ENCODE measurements at places on chromosomes 2 and 18.

GRCh38 chr2:27776097-27776496 is 4.6 kb downstream of the MRPL33 start:
- no peak for DNase-seq

DNA sequence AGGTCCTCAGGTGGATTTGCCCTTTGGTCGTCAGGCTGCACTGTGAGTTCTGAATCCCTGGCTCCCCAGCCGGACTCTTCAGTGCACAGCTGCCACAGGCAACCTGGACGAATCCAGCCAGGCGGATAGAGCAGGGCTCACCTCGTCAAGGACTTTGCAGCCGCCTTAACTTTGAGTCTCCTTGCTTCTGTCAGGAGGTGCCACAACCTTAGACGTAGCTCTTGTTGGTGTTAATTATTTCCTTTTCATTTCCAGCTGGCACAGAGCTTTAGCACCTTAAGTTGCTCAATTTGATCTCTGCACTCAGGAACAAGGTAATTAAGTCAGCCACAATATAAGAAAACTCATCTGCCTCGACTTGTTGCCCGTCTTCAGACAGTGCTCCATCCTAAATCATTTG is 17.7 kb downstream of the SMIM21 start:
- DNase-seq = no peak

DNA sequence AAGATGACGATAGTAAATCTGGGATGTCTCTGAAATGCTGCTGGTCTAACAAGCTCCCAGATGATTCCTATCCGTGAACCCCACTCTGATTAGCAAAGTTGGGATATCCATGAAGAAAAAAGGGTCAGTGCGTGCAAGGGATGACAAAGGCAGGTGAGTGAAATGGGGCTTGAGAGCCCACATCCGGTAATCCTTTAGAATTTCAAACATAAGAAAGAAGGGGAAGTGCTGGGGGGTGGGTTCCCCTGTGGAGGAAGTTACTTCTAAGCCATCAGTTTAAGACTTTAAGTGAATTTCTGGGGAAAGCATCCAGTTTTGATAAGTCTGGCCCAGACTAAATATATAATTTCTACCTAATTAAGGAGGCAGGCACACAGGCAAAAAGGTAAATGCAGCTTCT is 209.5 kb downstream of the DPP10 start:
- no peak for DNase-seq

DNA sequence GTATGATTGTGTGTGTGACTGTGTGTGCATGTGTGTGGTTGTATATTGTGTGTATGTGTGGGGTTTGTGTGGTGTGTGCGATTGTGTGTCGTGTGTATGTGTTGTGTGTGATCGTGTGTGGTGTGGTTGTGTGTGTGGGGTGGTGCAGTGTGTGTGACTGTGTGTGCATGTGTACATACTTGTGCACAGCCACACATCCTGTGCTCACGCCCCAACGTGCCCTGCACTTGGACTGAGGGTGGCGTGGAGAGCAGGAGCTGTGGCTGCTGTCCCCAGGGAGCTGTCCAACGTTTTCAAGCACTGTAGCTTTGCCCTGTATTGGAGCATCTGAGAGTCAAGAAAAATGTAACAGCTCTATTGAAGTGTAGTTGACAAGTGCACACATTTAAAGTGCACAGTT is 243.2 kb upstream of the HDAC4 start:
- DNase-seq = no peak

GRCh38 chr2:237717366-237718276 is 81.0 kb upstream of the RBM44 start:
- DNase-seq = no peak

DNA sequence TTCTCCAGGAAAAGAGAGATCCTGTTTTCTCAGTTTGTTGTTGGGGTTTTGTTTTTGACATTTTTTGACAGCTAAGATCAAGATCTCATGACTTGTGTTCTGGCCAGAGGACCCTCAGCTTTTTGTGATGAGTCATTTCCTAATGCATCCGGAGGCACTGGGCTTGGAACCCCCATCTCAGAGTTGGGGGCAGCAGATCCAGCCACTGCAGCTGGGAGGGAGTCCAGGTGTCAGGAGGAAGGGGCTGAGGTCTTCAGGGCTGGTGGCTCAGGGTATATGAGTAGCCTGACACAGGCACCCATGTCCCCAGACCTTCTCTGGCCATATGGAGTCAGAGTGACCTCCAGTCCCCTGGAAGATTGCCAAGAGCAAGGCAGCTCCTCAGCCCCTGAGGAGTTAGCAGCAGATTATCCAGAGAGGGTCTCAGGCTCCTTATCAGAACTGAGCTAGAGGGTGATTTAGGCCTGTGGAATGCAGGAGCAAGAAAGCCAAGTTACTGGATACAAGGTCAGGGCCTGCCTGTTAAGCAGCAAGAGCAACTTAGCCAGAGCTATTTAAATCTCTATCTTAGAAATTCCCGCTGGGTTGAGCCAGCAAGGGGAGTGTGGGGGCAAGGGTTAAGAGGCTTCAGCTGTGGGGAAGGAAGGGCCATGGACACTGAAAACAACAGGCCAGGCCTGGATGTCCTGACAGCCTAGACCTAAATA is 62.4 kb downstream of the TANC1 start:
- DNase-seq = no peak

- DNase-seq = no peak
These were observed 464.2 kb upstream of the PIK3C3 start for GRCh38 chr18:41490861-41491260.
